ENCODE measurements at places on chromosomes 3 and 15. TPM values are rescaled to one million over a fixed set of nuclear protein-coding genes. Genes with fewer than 3 reads are reported as not detected.

GRCh38 chr3:134839990-134840389 is 44.9 kb downstream of the EPHB1 start:
- no peak overlapping the region for H3K27ac ChIP-seq
- no peaks in the 10 kb centered on the region for H3K27me3 ChIP-seq
- no peaks in the 10 kb centered on the region for H3K36me3 ChIP-seq
- H3K4me1 ChIP-seq = no peaks in the 10 kb centered on the region
- no peak for DNase-seq

- peaks cover 46% of the 10 kb centered on the region for H3K4me1 ChIP-seq
- H3K27me3 ChIP-seq = no peaks in the 10 kb centered on the region
- no peak overlapping the region for H3K4me3 ChIP-seq
- H3K27ac ChIP-seq = no peak overlapping the region
Observed at GRCh38 chr3:16309558-16309957, 44.5 kb downstream of the OXNAD1 start.

DNA sequence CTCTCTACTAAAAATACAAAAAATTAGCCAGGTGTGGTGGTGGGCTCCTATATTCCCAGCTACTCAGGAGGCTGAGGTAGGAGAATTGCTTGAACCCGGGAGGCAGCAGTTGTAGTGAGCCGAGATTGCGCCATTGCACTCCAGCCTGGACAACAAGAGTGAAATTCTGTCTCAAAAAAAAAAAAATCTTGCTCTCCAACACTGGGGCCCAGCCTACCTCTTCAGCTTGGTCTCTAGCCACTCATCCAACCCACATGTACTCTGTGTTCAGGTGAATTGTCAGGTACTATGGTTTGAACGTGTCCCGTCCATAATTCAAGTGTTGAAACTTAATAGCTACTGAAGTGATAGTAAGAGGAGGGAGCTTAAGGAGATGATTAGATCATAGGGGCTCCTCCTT is 22.4 kb upstream of the RAB7A start:
- no peaks in the 10 kb centered on the region for H3K27me3 ChIP-seq
- H3K27ac ChIP-seq = no peak overlapping the region
- no peak for DNase-seq

- no peaks in the 10 kb centered on the region for H3K4me1 ChIP-seq
- H3K27ac ChIP-seq = no peak overlapping the region
- H3K36me3 ChIP-seq = no peaks in the 10 kb centered on the region
- H3K27me3 ChIP-seq = peaks cover 30% of the 10 kb centered on the region
Observed at GRCh38 chr3:13598201-13598600, 49.3 kb downstream of the FBLN2 start.

DNA sequence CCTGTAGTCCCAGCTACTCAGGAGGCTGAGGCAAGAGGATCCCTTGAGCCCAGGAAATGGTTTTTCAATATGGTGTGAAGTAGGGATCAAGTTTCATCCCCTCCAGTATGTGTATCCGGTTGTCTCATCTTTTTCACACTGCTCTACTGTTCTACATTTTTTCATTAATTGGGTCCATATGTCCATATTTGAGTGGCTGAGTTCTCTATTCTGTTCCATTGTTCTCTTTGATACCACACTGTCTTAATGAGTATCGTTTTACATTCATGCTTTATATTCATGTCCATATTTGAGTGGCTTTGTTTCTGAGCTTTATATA is 81.6 kb upstream of the LRRFIP2 start:
- no peak overlapping the region for H3K4me3 ChIP-seq
- no peaks in the 10 kb centered on the region for H3K36me3 ChIP-seq
- H3K27ac ChIP-seq = no peak overlapping the region

DNA sequence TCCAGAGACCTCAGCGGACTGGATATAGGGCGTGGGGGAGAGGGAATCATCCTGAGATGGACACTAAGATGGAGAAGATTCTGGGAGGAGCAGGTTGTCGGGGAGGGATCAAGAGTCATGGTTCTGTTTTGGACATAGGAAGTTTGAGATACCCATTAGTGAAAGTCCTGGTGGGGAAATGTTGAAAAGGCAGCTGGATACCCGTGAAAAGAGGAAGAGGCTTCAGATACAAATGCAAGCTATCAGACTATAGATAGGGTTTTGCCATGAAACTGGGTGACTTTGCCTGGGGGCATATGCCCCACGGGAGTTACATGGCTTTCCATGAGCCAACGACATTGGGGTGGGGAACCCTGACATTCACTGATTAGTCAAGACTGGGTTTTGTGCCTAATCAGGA is 1.1 kb upstream of the GPR62 start:
- H3K36me3 ChIP-seq = no peaks in the 10 kb centered on the region
- H3K4me1 ChIP-seq = peaks cover 15% of the 10 kb centered on the region
- H3K27me3 ChIP-seq = no peaks in the 10 kb centered on the region
- no peak overlapping the region for H3K4me3 ChIP-seq

DNA sequence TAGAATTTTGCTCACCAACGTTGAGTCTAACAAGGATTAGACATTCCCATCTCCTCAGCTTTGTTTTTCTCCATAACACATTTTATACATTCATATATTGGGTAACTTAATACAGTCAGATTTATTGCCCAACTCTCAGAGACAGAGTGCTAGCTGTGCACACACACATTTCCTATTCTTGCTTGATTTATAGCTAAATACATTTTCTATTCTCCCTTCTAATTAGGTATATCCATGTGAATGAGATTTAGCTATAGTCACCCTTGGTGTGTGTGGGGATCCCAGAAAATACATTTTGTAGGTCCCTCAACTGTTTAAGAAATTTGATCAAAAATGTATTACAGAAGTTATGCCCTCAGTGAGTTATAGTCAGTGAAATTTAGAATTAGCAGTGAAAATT is 715.4 kb downstream of the NSUN3 start:
- DNase-seq = no peak
- H3K4me1 ChIP-seq = no peaks in the 10 kb centered on the region

- DNase-seq = no peak
- H3K27me3 ChIP-seq = no peaks in the 10 kb centered on the region
- no peak overlapping the region for H3K27ac ChIP-seq
- H3K4me1 ChIP-seq = no peaks in the 10 kb centered on the region
- no peak overlapping the region for H3K4me3 ChIP-seq
Observed at GRCh38 chr3:22239011-22239410, 488.0 kb upstream of the ZNF385D start.

DNA sequence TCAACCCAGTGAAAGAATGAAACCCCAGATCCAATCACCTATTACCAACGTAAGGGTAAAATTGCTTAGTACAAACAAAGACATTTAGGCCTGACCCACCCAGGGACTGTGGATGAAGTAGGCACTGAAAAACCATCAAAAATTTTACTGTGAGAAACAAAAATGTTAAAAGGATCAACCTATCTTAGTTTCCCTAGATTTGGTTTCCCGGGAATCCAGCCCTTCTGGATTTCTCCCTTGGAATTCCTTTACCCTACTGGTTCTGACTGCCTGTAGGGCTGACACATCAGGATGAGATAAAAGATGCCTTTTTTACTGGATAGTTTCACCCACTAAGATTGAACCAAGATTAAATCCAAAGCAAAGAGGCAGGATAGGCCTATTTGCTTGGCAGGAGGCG is 102.7 kb downstream of the SCAPER start:
- H3K36me3 ChIP-seq = no peaks in the 10 kb centered on the region
- no peaks in the 10 kb centered on the region for H3K27me3 ChIP-seq
- H3K4me1 ChIP-seq = no peaks in the 10 kb centered on the region
- H3K27ac ChIP-seq = no peak overlapping the region
- no peak for DNase-seq
- no peak overlapping the region for H3K4me3 ChIP-seq

GRCh38 chr15:51803965-51804364 is 25.5 kb upstream of the TMOD3 start:
- H3K36me3 ChIP-seq = no peaks in the 10 kb centered on the region
- no peaks in the 10 kb centered on the region for H3K27me3 ChIP-seq
- no peak overlapping the region for H3K4me3 ChIP-seq
- H3K27ac ChIP-seq = no peak overlapping the region
- no peak for DNase-seq
- peaks cover 4% of the 10 kb centered on the region for H3K4me1 ChIP-seq

DNA sequence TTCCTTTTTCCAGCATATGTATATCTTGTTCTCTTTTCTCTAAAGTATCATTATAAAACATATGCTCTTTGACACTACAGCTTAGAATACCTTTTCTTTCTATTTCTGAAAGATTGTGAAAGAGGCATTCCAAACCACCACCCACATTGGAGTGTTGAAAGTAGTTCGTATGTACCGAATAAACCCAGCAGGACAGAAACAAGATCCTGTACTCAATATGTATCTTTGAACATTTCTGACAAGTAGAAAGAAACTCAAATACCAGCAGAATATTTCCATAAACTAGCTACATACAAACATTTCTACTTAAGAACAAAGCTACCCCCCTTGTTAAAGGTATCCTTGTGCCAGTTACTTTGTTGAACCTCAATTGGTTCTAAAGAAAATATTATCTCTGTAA is 415.3 kb upstream of the ALCAM start:
- no peaks in the 10 kb centered on the region for H3K36me3 ChIP-seq
- no peaks in the 10 kb centered on the region for H3K27me3 ChIP-seq
- no peak overlapping the region for H3K27ac ChIP-seq
- no peaks in the 10 kb centered on the region for H3K4me1 ChIP-seq

DNA sequence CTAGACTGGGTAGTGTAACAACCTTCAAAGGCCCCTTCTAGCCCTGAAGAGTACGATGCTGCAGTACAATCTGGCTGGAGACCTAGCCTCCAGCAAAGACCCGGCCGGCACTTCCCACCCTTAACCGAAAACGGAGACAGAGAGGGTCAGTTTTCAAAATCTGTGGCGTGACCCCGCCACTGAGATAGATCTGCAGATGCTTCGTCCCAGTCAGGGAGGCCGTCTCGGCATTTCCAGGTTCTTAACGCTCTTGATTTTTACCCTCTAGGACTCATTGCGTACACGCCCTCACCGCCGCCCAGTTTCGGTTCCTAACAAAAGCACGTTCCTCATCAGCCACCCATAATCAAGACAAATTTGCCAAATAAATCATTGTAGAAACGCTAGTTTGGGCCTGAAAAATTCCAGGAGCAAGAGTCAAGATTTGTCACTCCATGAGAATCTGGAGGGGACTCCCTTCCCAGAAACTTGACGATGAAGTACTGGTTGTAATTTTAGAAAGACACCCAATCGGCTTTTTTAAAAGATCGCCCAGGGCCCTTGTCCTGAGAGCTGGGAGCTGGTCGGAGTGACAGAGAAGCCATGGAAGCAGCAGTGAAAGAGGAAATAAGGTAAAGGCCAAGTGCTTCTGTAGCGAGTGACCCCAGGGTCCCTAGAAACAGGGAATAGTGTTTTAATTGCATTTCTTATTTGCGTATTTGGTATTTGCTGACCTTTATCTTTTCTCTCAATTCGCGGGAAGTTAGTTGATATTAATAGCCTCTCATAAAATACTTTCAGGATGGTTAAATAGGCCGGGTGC is 868 bp upstream of the TMEM87A start:
- peaks cover 55% of the 10 kb centered on the region for H3K4me1 ChIP-seq
- DNase-seq = peak; percentile 47
- no peaks in the 10 kb centered on the region for H3K27me3 ChIP-seq
- H3K27ac ChIP-seq = peak overlapping the region; percentile 96
- no peaks in the 10 kb centered on the region for H3K36me3 ChIP-seq
- peak overlapping the region; percentile 60 for H3K4me3 ChIP-seq

DNA sequence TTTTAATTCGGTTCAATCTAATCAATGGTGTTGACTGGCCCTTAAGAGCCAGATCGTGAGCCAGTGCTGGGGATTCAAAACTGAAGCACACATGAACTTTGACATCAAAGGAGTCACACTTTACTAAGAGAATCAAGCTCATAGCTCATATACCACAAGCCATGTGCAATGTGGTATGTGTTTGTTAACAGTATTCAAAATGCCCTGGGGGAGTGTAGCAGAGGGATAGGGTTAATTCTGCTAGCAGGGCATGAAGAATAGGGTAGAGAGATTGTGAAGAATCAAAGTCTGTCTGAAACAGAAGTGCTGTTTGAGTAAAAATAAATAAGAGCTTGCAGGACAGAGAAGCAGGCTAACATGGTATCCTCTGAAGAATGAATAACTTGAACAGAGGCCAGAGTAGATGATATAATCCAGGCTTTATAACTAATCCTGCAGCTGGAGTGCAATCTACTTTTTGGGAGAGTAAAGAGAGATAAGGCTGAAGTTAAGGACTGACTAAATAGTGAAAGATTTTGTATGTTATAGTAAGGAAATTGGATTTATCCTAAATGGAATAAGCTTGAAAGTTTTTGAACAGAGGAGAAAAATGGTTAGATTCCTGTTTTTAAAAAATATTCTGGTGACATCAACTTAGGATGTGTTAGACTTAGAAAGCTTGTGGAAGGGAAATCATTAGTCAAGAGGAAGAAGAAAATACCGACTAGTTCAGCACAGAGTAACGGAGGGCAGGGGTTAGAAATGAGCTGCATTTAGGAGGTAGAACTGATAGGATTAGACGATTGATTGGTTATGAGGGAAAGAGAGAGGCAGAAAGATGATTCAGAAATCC is 292.0 kb downstream of the NFKBIZ start:
- no peaks in the 10 kb centered on the region for H3K27me3 ChIP-seq
- H3K36me3 ChIP-seq = no peaks in the 10 kb centered on the region
- no peak for DNase-seq
- no peak overlapping the region for H3K4me3 ChIP-seq
- H3K27ac ChIP-seq = peak overlapping the region; percentile 61

DNA sequence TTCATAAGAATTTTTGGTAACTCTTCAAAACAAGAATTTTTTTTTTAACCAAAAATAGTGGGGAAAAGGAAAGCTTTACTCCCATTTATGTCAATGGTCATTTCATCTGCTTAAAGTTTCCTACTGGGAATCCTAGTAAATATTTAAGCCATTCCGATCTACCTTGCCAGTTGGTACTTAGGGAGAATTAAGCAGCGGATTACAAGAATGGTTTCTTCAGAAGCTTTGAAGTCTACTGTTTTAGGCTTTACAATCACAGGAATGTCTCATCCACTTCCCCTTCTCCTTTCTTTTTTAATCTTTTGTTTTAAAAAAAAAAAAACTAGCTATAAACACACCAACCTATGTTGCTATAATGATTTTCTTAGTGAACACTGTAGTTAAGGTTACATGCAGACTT is 341.4 kb upstream of the ATP11B start:
- H3K4me3 ChIP-seq = no peak overlapping the region
- DNase-seq = no peak
- H3K27ac ChIP-seq = no peak overlapping the region
- no peaks in the 10 kb centered on the region for H3K4me1 ChIP-seq
- H3K27me3 ChIP-seq = no peaks in the 10 kb centered on the region

- H3K36me3 ChIP-seq = no peaks in the 10 kb centered on the region
- no peak overlapping the region for H3K27ac ChIP-seq
- DNase-seq = no peak
Observed at GRCh38 chr3:147836330-147836729, 427.2 kb downstream of the ZIC1 start.

The OSTN gene
- 0.32 TPM for total RNA-seq

The GPR160 gene
- total RNA-seq = 0.22 TPM

The ARHGAP11A gene
- total RNA-seq = 2.0 TPM

The DPH6 gene
- total RNA-seq = 25.8 TPM

The SLC28A2 gene
- not detected for total RNA-seq

The MRPS11 gene
- total RNA-seq = 72.6 TPM

The NPAP1 gene
- total RNA-seq = not detected

The SLC6A1 gene
- total RNA-seq = 0.96 TPM

The GOLGA6L10 gene
- 0.70 TPM for total RNA-seq

The SERPINI1 gene
- total RNA-seq = 11.8 TPM

The TRIM71 gene
- total RNA-seq = not detected

The SEMA3G gene
- 12.3 TPM for total RNA-seq
